Natural killer cell (primary cell): ENCODE measurements at places on chromosomes 11 and 22.

- no peak for DNase-seq
These were observed 3.6 kb downstream of the PATZ1 start for GRCh38 chr22:31342389-31343140.

- no peak for DNase-seq
These were observed 979.7 kb upstream of the FAT3 start for GRCh38 chr11:91244912-91245311.

DNA sequence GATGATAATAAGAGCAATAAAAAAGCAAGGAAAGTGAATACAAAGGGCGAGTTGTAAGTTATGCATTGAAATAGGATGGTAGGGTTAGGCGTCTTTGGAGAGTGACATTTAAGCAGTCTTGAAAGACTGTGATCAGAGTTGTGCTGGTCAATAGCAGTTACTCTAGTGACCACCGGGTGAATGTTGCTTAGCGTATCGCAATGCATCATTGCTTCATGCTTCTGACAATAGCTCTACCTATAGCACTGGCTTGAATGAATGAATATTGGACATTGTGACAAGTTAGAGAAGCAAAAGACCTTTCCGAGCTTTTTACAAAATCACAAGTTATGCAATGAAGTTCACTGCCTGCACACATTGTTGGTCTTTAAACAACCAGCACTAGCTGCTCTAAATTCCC is 7.7 kb upstream of the OR8B12 start:
- DNase-seq: no peak

- DNase-seq: no peak
These were observed 941.3 kb downstream of the OPCML start for GRCh38 chr11:132590986-132591385.

DNA sequence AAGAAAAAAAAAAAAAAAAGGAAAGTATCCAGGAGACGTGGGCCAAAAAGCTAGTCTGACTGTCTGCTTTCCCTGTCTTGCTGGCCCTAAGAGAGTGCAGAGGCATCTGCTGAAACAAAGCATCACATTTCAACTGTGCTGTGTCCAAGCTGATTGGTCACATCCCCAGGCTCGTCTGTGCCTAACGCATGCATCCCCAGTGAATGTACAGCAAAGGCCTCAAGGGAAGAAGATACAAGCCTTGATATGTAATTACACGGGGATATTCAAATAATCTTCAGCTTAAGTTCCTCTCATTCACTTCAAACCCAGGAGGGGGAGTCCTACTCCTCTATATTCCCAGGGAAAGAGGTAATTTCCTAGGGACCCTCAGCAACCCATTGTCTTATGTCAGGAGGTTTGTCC is 5.4 kb upstream of the SORL1 start:
- DNase-seq: no peak

DNA sequence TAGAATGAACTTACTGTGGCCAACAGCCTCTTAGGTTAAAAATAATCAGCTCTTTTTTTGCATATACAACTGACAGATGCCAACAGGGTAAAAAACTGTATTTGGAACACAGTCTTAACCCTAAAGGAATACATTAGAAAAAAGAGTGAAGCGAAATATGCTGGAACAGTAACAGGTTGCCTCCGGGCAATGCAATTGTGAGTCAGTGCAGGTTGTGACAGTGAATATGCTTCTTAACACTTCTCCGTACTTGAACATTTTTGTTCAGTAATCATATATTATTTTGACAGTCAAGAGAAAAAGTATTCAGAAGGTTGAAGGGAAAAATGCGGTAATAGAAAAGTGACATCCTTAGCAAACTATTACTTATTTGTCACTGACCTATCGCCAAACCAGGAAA is 98.5 kb downstream of the DBX1 start:
- no peak for DNase-seq

DNA sequence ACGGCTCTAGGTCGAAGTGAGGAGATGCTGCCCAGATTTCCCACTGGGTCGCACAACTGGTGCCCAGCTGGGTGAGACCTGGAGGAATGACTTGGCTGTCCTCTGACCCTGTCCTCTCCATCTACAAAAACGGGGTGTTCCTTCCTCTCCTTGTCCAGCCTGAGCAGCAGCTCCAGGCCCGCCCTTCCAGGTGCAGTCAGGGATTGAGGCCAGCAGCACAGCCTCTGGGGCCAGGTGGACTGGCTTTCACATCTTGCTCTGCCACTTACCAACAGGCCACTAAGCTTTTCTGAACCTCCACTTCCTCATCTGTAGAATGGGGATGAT is 91.7 kb upstream of the LMO1 start:
- no peak for DNase-seq

- DNase-seq: no peak
These were observed 5.1 kb downstream of the IL18BP start for GRCh38 chr11:72003776-72004171.
